ENCODE measurements at places on chromosomes 7 and 10.

DNA sequence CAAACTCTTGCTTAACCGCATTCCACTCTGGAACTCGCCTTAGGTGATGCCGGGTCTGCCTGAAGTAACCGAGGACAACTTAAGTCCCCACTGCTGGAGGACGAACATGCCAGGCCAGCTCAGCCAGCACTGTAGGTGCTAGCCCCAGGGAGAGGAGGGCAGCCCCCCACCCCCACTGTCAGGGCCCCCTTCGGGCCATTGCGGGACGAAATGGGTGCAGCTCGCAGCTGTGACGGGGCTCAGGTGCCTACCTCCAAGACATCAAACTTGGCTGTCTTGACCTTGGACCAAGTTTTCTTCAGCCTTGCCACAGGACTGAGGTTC, 60.4 kb downstream of the CSGALNACT2 start:
- DNase-seq: no peak

- no peak for DNase-seq
Observed at GRCh38 chr10:107826171-107826570, 661.7 kb upstream of the SORCS1 start.

GRCh38 chr7:133837224-133837623, 289.9 kb upstream of the LRGUK start:
- DNase-seq: no peak

GRCh38 chr10:95303535-95303934, 12.7 kb upstream of the PDLIM1 start:
- DNase-seq: no peak

DNA sequence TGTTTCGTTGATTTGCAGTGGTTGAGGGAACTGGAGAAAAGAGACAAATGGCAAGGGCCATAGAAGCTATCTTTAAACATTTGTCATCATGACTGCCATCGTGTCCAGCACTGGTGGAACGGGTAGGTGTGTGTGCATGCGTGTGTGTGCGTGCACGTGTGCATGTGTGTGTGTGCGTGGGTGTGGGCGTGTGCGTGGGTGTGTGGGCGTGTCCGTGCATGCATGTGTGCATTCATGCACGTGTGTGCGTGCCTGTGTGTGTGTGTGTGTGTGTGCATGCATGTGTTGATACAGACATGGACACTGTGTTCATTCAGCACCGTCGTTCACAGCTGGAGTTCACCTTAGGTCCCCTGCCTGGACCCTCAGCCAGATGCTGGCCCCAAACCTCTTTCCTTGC, 38.1 kb upstream of the AP5Z1 start:
- DNase-seq: no peak

DNA sequence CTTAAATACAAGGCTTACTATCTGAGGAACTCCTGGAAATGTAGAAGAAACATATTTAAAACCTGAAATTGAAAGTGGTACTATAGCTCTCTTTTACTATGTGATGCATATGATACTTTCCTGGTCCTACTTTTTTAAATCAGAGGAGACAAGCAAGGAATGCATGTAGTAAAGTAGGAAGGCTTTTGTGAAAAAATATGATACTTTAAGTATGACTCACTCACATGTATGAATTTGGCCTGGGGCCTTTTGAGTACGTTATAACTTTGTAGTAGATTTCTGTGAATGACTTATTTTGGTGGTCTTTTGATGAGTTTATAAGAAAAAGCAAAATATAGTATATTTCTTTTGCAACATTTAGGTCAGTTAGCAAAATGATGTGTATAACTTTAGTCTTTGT, 53.8 kb downstream of the TAX1BP1 start:
- DNase-seq: no peak

- DNase-seq: no peak
Observed at GRCh38 chr7:50185951-50186682, 93.1 kb upstream of the ZPBP start.

- DNase-seq: no peak
Observed at GRCh38 chr10:49645871-49646870, 32.3 kb downstream of the CHAT start.

DNA sequence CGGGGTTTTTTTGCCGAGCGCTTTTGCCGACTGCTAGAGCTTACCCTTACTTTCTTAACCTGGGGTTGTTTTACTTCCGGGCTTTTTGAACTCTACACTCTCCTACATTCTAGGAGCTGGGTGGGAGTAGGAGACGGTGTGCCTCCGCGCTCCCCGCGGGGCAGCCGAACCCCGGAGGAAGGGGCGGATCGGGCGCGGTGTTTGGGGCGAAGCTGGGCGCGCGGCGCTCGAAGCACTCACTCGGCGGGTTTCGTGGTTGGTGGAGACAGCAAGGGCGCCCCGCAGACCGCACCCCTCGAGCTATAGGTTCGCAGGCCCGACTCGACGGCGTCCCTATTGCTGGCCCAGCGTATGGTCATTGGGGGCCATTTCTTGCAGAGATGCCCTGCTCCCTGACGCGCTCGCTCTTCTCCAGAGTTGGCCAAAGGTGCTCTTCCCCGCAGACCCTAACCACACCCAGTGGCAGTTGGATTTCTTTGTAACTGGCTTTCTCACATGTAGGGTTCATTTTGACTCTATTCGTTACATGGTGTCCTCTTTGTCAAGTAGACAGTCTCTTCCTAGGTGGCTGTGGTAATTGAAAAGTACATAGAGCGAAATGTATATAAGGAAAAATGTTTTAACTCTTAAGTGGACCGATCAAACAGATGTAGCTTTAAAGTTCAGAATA, 364 bp downstream of the ZNF518A start:
- DNase-seq: no peak

- DNase-seq: no peak
Observed at GRCh38 chr10:124077208-124077993, 16.0 kb downstream of the CHST15 start.

DNA sequence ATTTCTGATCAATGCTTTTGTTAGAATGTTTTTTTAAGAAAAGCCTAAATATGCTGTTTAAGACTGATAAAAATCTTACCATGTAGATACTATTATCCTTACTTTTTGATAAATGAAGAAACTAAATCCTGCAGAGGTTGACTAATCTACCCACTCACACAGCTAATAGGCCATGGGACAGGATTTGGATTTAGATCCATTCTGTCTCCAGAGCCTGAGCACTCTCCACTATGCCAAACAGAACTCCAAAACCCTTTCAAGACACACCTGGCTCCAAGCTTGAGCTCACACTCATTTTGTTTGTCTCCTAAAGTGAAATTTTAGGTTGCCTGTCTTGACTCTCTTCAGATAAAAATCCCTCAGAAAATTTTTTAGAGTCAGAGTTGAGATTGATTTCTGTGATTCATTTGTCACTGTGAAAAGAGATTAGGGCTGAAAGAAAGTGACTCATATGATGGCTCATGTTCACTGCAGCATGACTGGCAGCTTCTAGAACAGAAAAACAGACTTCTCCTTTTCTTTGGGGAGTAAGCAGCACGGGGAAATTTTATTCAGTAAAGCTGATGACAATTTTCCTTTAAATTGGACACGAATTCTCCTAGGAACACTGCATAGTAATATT, 132.3 kb upstream of the POT1 start:
- peak; percentile 56 for DNase-seq

DNA sequence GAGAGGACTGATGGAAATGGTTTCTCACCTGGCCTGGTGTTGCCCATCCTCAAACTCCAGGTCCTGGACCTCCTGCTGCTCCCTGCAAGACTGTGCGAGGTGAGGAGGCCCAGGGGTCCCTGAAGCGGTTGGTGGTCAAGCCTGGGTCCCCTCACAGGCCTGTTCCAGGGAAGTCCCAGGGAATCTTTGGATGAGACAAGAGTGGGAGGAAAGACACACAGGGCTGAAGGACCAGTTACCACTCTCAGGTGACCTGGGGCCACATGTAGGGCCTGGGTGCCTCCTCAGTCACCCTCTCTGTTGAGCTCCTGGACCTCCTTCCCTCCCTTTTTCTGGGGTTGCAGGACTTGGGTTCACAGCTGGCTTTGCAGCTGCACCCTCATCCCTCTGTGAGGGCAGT, 42.6 kb upstream of the CXCL12 start:
- no peak for DNase-seq

GRCh38 chr10:118047157-118047719, 497 bp upstream of the RAB11FIP2 start:
- no peak for DNase-seq

GRCh38 chr7:106915873-106916272, 50.8 kb downstream of the PIK3CG start:
- DNase-seq: no peak

GRCh38 chr10:131996466-131997365, 15.0 kb upstream of the BNIP3 start:
- no peak for DNase-seq

Measured in stromal cell of bone marrow (primary cell).